Stomach (tissue), 19 donors: ENCODE measurements at places on chromosomes 13 and 19. TPM values are rescaled to one million over a fixed set of nuclear protein-coding genes. Genes with fewer than 3 reads are reported as not detected.
A peak's percentile ranks its signal among the peaks of the same experiment; 100 is the strongest.

FAM98C gene
- 4.0 TPM for total RNA-seq

MYH14 gene
- 21.6 TPM for total RNA-seq

CD37 gene
- 2.2 TPM for total RNA-seq

FCER2 gene
- not detected for total RNA-seq

ATXN8OS gene
- not detected for total RNA-seq

GPC6 gene
- total RNA-seq: 1.2 TPM

THSD8 gene
- total RNA-seq: not detected

ZNF837 gene
- total RNA-seq: not detected

GRCh38 chr13:97629601-97630272 is 195.8 kb downstream of the RAP2A start:
- H3K4me1 ChIP-seq: no peaks in the 10 kb centered on the region
- no peaks in the 10 kb centered on the region for H3K36me3 ChIP-seq
- no peak overlapping the region for H3K27ac ChIP-seq

- H3K4me3 ChIP-seq: no peak overlapping the region
- no peak for DNase-seq
- no peaks in the 10 kb centered on the region for H3K36me3 ChIP-seq
- H3K4me1 ChIP-seq: no peaks in the 10 kb centered on the region
Observed at GRCh38 chr13:71068041-71068440, 799.0 kb downstream of the DACH1 start.

DNA sequence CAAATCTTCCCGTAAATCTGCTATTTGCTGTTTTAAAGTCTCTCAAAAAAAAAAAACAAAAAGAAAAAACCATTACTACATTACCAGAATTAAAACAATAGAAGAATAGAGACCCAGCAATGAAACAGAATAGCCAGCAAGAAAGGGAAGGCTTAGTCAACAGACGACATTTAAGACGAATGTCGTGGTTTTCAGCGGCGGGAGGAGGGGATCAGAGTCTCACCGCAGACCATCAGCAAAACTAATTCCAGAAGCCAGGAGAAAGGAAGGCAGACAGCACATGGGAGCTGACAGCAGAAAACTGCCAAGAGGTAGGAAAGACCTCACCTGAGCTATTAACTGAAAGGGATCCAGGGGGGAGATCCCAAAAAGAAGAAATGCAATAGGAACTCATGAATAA is 128.9 kb downstream of the RNF17 start:
- peaks cover 60% of the 10 kb centered on the region for H3K36me3 ChIP-seq
- no peaks in the 10 kb centered on the region for H3K4me1 ChIP-seq
- no peak overlapping the region for H3K27ac ChIP-seq
- no peak overlapping the region for H3K4me3 ChIP-seq
- no peak for DNase-seq
- no peaks in the 10 kb centered on the region for H3K27me3 ChIP-seq

- H3K27me3 ChIP-seq: no peaks in the 10 kb centered on the region
- no peak overlapping the region for H3K27ac ChIP-seq
- no peaks in the 10 kb centered on the region for H3K36me3 ChIP-seq
- peak; percentile 49 for DNase-seq
- no peak overlapping the region for H3K4me3 ChIP-seq
Observed at GRCh38 chr13:35930665-35931631, 200.2 kb downstream of the DCLK1 start.

DNA sequence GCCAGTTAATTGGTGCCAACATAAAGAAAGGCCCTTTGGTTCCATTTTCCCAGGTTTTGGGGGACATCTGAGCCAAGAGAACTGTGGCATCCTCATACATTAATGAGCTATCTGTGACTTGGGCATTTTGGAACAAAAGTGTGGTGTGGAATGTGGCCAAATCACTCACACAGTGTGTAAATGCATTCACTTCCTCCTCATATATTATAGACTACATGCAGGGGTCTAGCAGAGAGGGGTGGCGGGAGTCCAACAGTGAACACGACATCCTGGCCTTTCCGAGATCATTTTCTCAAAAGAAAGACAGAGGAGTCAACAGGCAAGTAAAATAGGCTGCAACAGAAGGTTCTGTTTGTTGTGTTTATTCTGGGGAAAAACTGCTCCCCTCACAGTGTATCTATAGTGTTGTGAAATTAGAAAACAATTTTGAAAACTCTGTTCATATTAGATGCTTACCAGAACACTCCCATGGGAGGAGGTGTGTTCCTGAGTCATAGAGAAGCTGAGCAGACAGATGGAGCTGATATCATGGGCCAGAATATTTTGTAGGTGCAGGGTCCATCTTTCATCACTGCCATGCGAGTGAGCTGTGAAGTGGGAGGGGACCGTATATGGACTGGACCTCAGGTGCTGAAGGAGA is 36.9 kb downstream of the PABPC3 start:
- no peaks in the 10 kb centered on the region for H3K4me1 ChIP-seq
- no peaks in the 10 kb centered on the region for H3K27me3 ChIP-seq
- H3K36me3 ChIP-seq: no peaks in the 10 kb centered on the region
- no peak for DNase-seq

DNA sequence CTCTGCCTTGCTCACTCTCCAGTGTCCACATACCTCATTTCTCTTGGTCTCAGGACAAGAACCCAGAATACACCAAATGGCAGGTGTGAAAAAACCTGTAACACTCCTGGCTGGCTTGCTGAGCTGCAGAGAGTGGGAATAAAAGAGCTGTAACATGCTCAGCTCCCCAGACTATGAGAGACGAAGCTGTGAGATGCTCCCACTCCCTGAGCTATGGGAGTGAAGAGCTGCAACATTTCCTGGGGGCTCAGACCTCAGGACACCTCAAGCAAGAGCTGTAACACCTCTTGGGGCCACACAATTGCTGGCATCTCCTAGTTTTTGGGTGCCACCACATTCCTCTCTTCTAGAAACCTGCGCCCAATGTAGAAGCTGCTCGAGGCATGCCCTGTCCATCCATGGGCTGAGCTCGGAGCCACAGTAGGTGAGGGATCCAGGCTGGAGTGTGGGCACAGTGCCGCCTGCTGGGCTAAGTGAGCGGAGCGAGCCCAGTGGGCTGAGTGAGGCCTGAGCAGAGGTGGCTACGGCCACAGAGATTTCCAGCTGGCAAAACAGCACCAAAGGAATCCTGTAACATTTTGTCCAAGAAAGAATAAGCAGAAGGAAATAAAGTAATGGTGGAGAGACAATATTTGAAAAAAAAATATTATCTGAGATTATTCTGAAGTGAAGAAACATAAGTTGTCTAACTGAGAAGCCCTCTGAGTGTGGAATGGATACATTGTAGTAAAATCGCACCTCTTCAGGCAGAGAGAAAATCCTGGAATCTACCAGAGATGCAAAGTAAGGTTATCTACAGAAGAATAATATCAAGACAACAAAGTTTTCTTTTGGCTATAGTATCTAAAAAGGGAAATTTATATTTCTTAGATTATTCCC is 186.2 kb upstream of the PCDH9 start:
- H3K4me1 ChIP-seq: no peaks in the 10 kb centered on the region
- no peaks in the 10 kb centered on the region for H3K36me3 ChIP-seq
- H3K27me3 ChIP-seq: no peaks in the 10 kb centered on the region
- no peak overlapping the region for H3K4me3 ChIP-seq
- H3K27ac ChIP-seq: no peak overlapping the region

GRCh38 chr19:18415178-18415867 is 3.9 kb upstream of the SSBP4 start:
- peak overlapping the region; percentile 92 for H3K27ac ChIP-seq
- no peaks in the 10 kb centered on the region for H3K36me3 ChIP-seq
- peak overlapping the region; percentile 23 for H3K4me3 ChIP-seq
- DNase-seq: peak; percentile 90

GRCh38 chr13:78045916-78046315 is 127.3 kb upstream of the EDNRB start:
- no peaks in the 10 kb centered on the region for H3K4me1 ChIP-seq
- H3K36me3 ChIP-seq: no peaks in the 10 kb centered on the region
- no peaks in the 10 kb centered on the region for H3K27me3 ChIP-seq
- DNase-seq: no peak
- no peak overlapping the region for H3K4me3 ChIP-seq

DNA sequence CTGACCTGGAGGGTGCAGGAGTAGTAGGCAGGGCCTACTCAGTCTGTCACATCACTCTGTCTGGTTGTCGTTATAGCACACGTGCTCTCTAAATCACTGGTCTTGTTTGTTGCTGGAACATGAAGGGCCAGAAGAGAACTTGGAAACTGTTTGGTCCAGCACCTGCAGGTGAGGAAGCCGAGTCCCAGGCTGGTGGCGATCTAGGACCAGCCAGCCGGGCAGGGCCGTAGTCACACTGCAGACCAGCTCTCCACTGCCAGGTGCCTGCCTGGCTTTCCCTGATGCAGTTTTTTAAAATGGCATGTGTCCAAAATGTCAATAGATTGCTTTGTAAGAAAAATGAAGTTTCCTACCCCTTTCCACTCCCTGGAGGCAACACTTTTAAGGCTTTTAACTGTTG is 53.7 kb downstream of the GGACT start:
- peaks cover 10% of the 10 kb centered on the region for H3K4me1 ChIP-seq
- no peak for DNase-seq
- H3K27me3 ChIP-seq: no peaks in the 10 kb centered on the region
- no peak overlapping the region for H3K27ac ChIP-seq
- peaks cover 28% of the 10 kb centered on the region for H3K36me3 ChIP-seq
- no peak overlapping the region for H3K4me3 ChIP-seq

GRCh38 chr13:76768384-76768783 is 117.8 kb downstream of the KCTD12 start:
- no peaks in the 10 kb centered on the region for H3K27me3 ChIP-seq
- no peaks in the 10 kb centered on the region for H3K36me3 ChIP-seq
- no peak for DNase-seq
- no peak overlapping the region for H3K4me3 ChIP-seq

DNA sequence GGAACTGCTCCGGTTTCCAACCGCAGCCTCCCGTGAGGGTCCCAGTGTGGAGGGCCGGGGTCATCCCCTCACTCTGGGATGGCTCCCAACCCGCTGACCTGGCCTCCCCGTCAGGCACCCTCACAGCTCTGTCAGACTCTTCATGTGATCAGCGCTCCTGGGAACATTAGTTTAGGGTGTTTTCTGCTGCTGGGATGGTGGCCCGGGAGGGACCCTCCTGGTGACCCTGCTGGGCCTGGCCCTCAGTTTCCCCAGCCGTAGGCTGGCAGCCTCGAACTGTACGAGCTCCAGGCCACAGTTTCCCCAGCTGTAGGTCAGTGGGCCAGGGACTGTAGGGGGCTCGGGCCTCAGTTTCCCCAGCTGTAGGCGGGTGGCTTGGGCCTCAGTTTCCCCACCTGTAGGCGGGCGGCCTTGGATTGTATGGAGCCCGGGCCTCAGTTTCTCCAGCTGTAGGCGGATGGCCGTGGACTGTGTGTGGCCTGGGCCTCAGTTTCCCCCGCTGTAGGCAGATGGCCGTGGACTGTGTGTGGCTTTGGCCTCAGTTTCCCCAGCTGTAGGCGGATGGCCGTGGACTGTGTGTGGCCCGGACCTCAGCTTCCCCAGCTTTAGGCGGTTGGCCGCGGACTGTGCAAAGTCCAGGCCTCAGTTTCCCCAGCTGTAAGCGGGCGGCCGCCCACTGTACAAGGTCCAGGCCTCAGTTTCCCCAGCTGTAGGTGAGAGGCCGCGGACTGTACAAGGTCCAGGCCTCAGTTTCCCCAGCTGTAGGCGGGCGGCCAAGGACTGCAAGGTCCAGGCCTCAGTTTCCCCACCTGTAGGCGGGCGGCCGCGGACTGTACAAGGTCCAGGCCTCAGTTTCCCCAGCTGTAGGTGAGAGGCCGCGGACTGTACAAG is 1.3 kb upstream of the PTBP1 start:
- no peak for DNase-seq
- peaks cover 15% of the 10 kb centered on the region for H3K36me3 ChIP-seq
- H3K4me1 ChIP-seq: peaks cover 43% of the 10 kb centered on the region
- peak overlapping the region; percentile 73 for H3K27ac ChIP-seq

- peaks cover 31% of the 10 kb centered on the region for H3K4me1 ChIP-seq
- H3K27ac ChIP-seq: no peak within 1 kb of the TSS
- no peaks in the 10 kb centered on the region for H3K36me3 ChIP-seq
- DNase-seq: peak; percentile 64
- peaks cover 13% of the 10 kb centered on the region for H3K27me3 ChIP-seq
Observed at GRCh38 chr13:20192836-20193161, at the start of gene GJB2. Gene GJB2 (minus strand): TSS chr13:20192938. CDS start chr13:20189581, 3,357 bp downstream.

GRCh38 chr13:34310539-34310938 is 492.6 kb downstream of the RFC3 start:
- H3K4me3 ChIP-seq: no peak overlapping the region
- H3K27ac ChIP-seq: no peak overlapping the region
- H3K36me3 ChIP-seq: no peaks in the 10 kb centered on the region
- no peaks in the 10 kb centered on the region for H3K27me3 ChIP-seq

GRCh38 chr19:58479303-58479702 is 3.2 kb downstream of the ZNF446 start:
- no peak overlapping the region for H3K4me3 ChIP-seq
- no peak overlapping the region for H3K27ac ChIP-seq
- H3K36me3 ChIP-seq: peaks cover 38% of the 10 kb centered on the region
- no peak for DNase-seq
- no peaks in the 10 kb centered on the region for H3K27me3 ChIP-seq

- H3K36me3 ChIP-seq: no peaks in the 10 kb centered on the region
- H3K27me3 ChIP-seq: no peaks in the 10 kb centered on the region
- no peak overlapping the region for H3K27ac ChIP-seq
- no peaks in the 10 kb centered on the region for H3K4me1 ChIP-seq
- no peak for DNase-seq
Observed at GRCh38 chr13:34034411-34034810, 216.5 kb downstream of the RFC3 start.

DNA sequence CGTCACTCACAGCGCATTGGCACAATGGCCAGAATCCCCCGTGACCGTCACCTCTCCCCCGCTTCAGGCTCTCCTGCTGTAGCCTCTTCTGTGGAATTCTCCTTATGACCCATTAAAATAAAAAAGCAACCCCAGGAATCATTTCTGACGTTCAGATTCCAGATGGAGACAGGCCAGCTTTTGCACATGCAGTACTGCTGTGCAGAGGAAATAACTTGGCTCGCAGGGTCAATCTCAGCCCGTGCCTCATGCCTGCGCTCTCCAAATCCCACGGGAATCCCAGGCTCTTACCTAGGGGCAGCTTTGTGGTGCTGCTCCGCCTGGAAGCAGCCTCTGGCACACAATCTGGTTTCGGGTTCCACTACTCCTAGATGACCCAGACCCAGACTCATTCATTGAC is 32.7 kb upstream of the SOX1 start:
- no peaks in the 10 kb centered on the region for H3K27me3 ChIP-seq
- DNase-seq: peak; percentile 26
- H3K27ac ChIP-seq: no peak overlapping the region
- no peaks in the 10 kb centered on the region for H3K36me3 ChIP-seq
- H3K4me1 ChIP-seq: no peaks in the 10 kb centered on the region
